ENCODE measurements at places on chromosomes 6 and 20. TPM values are rescaled to one million over a fixed set of nuclear protein-coding genes. Genes with fewer than 3 reads are reported as not detected.

GRCh38 chr6:124885171-124885570 lies 77.1 kb upstream of the RNF217 start:
- peak; percentile 18 for DNase-seq

GHRH gene
- not detected for total RNA-seq

DLK2 gene
- 0.37 TPM for total RNA-seq

- DNase-seq, result no peak
These were observed 119.9 kb downstream of the ZMYND8 start for GRCh38 chr20:47236639-47236900.

PACSIN1 gene
- total RNA-seq, result not detected

DNA sequence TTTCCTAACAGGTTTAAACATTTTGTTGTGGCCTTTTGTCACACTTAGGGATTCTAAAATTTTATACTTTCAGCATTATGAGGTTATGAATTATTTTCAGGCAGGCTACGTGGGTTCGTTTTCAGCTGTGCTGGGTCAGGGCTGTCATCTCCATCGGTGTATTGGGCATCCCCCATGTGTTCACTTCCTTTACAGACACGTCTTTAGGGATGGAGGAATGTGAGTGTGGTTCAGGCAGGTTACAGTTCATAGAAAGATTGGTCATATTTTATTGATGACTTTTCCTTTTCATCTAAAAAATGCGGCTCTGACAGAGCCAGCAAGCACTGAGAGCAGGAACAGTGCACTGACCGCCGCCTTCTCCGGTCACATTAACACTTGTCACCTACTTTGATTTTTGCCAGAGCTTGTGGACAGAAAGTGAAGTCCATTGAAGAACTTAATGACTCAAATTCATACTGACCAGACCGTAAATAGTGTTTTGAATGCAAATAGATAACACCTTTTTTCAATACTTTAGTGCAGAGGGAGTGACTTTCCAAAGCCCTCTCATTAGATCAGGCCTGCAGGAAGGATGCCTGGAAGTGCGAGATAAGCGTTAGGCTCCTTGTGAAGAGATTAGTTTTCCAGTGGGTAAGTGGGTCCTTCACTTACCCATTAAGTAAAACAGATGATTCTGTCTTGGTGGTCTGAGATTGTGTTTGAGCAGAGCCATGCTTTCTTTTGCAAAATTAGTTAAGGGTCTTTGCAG lies 113.1 kb downstream of the TIAM2 start:
- no peak for DNase-seq

DNA sequence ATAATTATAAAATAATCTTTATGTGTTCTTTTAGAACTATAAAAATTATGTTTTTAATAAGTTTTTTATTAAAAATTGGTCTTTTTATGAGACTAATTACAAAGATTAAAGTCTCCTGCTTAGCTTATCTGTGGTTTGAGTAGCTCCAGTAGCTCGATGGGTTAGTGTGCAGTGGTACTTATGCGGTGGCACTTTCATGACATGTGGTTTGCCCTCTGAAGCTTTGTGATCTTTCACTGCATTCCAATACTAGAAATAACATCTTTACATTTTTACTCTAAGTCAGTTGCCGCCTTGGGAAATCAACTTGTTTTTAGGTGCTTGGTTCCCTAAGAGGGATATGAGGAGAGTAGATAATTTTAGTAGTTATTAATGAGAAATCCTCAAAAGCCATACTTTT lies 699.5 kb upstream of the FLRT3 start:
- DNase-seq, result no peak

TBXT gene
- not detected for total RNA-seq

- no peak for DNase-seq
These were observed 2.3 kb downstream of the LIN28B start for GRCh38 chr6:104959026-104959858.

GRCh38 chr6:37537548-37537947 lies 37.9 kb upstream of the CCDC167 start:
- DNase-seq, result no peak

PHACTR3 gene
- total RNA-seq, result 0.17 TPM

F13A1 gene
- not detected for total RNA-seq

- DNase-seq, result no peak
These were observed 217.0 kb upstream of the CST7 start for GRCh38 chr20:24732076-24732475.

GRCh38 chr6:170156448-170157375 lies 134.2 kb downstream of the DLL1 start:
- DNase-seq, result no peak

DNA sequence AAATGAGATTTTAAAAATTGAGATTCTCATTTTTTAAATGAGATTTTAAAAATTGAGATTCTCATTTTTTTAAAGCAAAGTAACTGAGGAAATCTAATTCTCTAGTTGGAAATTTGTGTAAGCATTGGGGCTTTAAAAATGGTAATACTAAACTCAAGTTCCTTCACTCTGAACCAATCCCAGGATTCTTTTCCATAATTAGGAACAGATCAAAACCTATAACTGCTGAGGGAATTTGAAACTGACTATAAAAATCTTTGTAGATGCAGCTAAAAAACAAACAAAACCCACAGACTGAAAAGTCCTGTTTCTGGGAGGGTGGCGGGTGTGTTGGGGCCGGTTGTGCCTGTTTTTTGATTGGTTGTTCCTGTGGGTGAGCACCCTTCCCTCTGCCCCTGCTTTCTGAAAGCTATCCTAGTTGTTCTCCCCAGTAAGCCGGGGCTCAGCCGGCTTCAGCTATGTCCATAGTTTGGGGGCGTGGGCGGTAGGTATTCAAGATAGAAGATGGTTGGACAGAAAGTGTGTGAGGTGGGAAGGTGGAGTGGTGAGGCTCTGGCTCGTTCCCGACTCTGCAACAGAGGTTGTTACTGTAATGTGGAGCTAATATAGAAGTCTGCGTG lies 49.3 kb downstream of the GFRA4 start:
- no peak for DNase-seq

- DNase-seq, result peak; percentile 35
These were observed 435 bp upstream of the ZNF322 start for GRCh38 chr6:26660000-26660361.

CST5 gene
- total RNA-seq, result not detected

- DNase-seq, result no peak
These were observed 228.9 kb downstream of the RNGTT start for GRCh38 chr6:88734544-88734943.

DNA sequence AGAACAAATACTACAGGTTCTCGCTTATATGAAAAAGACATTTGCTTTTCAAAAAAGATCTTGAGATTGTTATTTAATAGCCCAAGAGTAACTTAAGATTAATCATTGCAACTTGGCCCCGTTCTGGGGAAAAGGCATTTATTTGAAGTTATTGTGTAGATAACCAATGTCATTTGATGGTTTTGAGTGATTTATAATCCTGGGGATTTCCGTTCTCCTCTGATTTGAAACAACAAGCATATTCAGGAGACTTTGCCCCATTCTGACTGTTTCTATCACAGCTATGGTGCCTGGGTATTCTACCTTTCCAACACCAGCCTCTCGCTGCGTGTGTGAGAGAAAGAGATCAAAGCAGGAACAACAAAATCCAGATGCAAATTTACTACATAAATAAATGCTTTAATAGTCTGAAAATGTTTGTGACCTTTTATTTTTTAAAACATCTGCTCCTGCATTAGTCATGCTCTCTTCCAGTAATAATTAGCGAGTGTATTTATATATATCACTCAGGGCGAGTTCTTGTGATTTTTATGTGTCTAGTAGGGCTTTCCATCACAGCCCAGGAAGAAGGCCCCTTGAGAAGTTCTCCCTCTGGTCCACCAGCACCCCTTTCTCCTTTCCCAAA lies 197.9 kb upstream of the FOXQ1 start:
- no peak for DNase-seq

DNA sequence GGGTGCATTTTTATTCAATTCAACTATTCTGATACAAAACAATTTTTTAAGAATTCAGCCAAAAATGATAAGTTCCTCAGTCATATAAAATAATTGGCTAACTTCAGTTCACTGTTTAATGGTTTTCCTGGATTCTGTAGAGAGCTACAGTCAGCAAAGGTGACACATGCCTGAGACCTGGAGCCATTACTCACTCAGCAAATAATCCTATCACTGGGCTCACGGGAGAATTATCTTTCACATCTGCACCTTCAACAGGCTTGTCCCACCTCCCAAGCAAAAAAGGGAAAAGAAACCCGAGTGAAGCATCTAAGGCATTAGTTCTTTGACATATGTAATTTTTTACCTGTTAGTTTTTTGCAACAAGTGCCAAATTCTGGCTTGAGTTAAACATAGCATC lies 34.9 kb upstream of the FOXA2 start:
- no peak for DNase-seq

GRCh38 chr6:1390133-1390945 lies 963 bp downstream of the FOXF2 start:
- peak; percentile 49 for DNase-seq

- no peak for DNase-seq
These were observed 2.4 kb upstream of the SNAI1 start for GRCh38 chr20:49980140-49981008.

VGLL2 gene
- not detected for total RNA-seq

CASP8AP2 gene
- total RNA-seq, result 38.2 TPM

MUC22 gene
- total RNA-seq, result not detected

HTR1B gene
- total RNA-seq, result not detected

ZC2HC1B gene
- total RNA-seq, result not detected

DNA sequence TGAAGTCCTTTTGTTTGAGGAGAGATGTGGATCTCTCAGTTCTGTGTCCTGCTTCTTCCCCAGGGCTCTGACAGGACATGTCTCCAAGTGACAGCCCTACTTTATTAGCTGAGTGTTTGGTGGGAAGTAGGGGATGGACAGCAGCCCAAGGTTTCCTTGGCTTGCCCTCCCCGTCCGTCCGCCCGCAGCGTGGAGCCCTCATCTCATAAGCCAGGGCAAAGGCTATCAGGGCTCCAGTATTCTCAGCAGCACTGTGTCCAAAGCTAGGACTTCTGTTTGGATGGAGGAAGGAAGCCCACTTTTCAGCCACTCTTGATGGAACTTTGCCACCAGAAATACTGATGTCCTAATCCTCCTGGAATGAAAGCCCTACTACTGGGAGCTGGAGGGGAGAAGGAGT lies 13.6 kb downstream of the CDC5L start:
- DNase-seq, result no peak

DNA sequence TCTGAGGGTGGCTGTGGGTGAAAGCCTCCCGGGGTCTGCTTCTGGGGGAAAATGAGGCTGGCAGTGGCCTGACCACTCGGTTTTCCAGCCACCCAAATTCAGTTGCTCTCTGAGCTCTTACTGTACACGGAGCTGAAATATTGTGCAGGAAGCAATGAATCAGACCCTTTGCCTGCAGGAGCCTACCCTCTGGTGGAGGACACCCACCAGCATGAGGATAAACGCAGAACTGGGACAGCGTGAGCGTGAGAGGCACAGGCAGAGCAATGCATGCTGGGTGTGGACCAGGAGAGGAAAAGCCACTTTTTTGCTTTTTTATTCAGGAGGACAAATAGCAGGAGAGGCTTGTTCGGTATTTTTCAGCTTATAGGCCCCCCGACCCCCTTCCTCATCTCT lies 298.0 kb downstream of the QKI start:
- DNase-seq, result no peak

FOXA2 gene
- total RNA-seq, result not detected

COL9A3 gene
- total RNA-seq, result 11.7 TPM

- DNase-seq, result peak; percentile 16
These were observed 59.7 kb downstream of the TCP11 start for GRCh38 chr6:35081426-35081851.

DNA sequence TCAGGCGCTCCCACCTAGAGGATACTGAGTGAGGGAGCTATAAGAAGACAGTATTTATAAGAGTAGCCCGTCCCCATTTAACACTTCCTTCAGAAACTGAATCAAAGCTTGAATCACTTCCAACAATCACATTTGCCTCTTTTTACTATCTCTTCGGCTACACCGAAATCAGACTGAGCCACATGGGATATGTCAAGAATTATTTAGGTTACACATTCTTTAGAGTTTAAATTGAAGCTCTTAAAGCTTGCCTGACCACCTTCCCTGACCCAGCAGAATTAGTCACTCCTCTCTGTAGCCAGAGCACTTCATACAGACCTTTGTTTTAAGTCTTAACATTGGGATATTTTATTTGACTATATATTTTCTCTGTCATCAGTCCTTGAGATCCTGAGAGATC lies 163.7 kb downstream of the MAFB start:
- no peak for DNase-seq

MPIG6B gene
- total RNA-seq, result not detected

- no peak for DNase-seq
These were observed 71.1 kb downstream of the LAMA4 start for GRCh38 chr6:112183271-112183671.

GMNN gene
- total RNA-seq, result 100 TPM

GRCh38 chr6:127348028-127348661 lies 4.7 kb upstream of the ECHDC1 start:
- no peak for DNase-seq

DNA sequence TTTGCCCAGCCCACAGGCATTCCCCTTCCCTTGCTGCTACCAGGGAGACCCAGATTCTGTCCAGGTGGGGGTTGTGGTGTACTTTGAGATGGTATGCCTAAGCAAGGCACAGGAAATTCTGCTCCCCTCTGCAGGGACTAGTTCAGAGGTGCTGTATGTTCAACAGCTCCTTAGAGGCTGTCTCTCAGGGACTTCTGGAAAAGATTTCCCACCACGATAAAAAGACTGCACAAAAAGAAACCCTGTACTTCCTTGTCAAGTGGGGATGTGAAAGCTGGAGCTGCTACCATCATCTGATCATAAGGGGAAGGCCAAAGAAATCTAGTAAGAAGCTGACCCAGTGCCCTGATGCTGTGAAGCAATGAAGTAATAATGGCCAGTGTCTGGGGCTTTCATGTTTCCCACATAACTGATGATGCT lies 51.5 kb upstream of the SMIM29 start:
- DNase-seq, result no peak

- no peak for DNase-seq
These were observed 124.7 kb upstream of the SUPT3H start for GRCh38 chr6:45502456-45502855.

DNA sequence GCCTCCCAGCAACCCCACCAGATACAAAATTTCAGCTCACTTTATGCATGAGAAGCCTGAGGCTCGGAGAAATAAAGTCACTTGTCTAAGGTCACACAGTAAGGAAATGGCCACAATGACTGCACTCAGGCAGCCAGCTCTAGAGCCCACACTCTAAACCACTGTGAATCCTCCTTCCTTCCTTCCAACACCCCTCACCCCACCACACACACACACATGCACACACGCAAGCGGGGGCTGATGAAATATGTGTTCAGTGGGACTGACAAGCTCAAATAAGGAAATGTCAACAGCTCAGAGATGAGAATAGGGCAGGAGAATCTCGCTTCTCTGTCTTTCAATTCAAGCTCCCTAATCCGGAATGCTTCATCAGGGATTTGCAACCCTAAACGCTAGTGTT lies 6.0 kb upstream of the BPIFA1 start:
- no peak for DNase-seq

SYCP2L gene
- total RNA-seq, result 9.7 TPM

DNA sequence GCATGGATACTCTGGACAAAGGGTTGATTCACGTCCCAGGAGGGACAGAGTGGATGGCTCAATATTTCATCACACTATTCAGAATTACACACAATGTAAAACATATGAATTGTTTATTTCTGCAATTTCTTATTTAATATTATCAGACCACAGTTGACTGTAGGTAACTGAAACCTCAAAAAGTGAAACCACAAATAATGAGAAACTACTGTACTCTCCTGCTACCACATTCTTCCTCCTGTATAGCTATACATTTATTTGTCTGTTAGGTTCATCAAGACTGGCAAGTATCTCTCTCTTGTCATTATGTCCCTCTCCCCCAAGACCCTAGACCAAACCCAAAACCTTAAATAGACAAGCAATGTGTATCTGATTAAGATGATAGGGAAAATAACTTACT lies 60.0 kb downstream of the SYCP2 start:
- DNase-seq, result no peak

GRCh38 chr6:12010635-12011275 lies 1.4 kb upstream of the HIVEP1 start:
- DNase-seq, result peak; percentile 76

Measured in A673 (cell line).